Stimulated activated CD4-positive, alpha-beta T cell treated with anti-CD3 and anti-CD28 coated beads, TNF-alpha, amount 100 ng/mL, for 4 hours (primary cell): ENCODE measurements at places on chromosomes 6 and 20.

DNA sequence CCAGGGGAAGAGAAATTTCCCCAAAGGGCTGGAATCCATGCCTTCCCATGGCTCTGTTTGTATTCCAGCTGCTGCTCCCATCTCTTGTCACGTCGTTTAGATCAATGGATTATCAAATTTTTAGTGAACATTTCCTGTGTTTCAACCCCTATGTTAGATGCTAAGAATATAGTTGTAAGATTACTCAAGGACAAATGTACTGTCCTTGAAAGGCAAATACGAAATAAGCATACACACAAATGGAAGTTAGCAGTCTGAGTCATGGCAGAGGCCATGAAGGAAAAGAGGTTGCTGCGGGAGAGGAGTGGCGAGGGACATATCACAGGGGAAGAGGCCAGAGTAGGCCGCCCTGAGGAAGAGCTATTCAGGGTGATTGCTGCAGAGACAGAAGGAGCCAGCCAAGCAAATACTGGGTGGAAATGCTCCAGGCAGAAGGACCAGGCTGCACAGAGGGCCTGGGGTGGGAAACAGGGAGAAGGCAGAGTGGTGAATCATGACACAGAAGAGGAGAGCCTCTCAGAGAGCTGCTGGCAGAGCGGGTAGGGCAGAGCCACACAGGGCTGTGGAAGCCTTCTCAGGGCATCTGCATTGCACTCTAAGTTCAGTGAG lies 219.2 kb upstream of the LRFN2 start:
- DNase-seq = no peak

- DNase-seq = no peak
Observed at GRCh38 chr6:144283646-144284477, 1.3 kb upstream of the UTRN start.

GRCh38 chr6:138972226-138972665 lies 15.8 kb downstream of the REPS1 start:
- DNase-seq = no peak

GRCh38 chr20:20690676-20691476 lies 21.6 kb downstream of the RALGAPA2 start:
- DNase-seq = no peak

GRCh38 chr6:132300323-132300949 lies 100.8 kb downstream of the MOXD1 start:
- no peak for DNase-seq
